ENCODE measurements at places on chromosomes 5 and 9. TPM values are rescaled to one million over a fixed set of nuclear protein-coding genes. Genes with fewer than 3 reads are reported as not detected.

DNA sequence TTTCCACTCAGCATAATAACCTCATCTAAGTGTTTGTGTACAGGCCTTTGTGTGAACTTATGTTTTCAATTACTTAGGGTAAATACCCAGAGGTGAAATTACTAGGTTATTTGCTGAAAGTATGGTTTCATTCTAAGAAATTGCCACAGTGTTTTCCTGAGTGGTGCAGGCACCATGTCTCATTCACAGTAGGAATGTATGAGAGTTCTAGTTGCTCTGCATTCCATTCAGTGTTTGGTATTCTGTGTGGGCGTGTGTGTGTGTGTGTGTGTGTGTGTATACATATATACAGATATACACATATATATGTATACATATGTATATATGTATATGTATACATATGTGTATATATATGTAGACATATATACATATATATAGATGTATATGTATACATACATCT lies 8.8 kb upstream of the SVEP1 start:
- no peaks in the 10 kb centered on the region for H3K36me3 ChIP-seq
- DNase-seq = no peak
- peaks cover 4% of the 10 kb centered on the region for H3K27me3 ChIP-seq
- H3K4me3 ChIP-seq = no peak overlapping the region

GRCh38 chr5:17185773-17186172 lies 31.7 kb upstream of the BASP1 start:
- no peaks in the 10 kb centered on the region for H3K27me3 ChIP-seq
- no peaks in the 10 kb centered on the region for H3K36me3 ChIP-seq
- no peak for DNase-seq
- no peak overlapping the region for H3K4me3 ChIP-seq
- no peaks in the 10 kb centered on the region for H3K4me1 ChIP-seq

- no peaks in the 10 kb centered on the region for H3K27me3 ChIP-seq
- DNase-seq = no peak
- no peaks in the 10 kb centered on the region for H3K36me3 ChIP-seq
- H3K4me1 ChIP-seq = no peaks in the 10 kb centered on the region
These were observed at the start of gene PCDHB14 for GRCh38 chr5:141223112-141223783. PCDHB14 (plus strand) TSS chr5:141223343; CDS start chr5:141223506, 163 bp downstream.

GRCh38 chr5:172683645-172684471 lies 42.8 kb downstream of the NEURL1B start:
- H3K36me3 ChIP-seq = no peaks in the 10 kb centered on the region
- no peak overlapping the region for H3K27ac ChIP-seq
- peaks cover 19% of the 10 kb centered on the region for H3K27me3 ChIP-seq
- H3K4me3 ChIP-seq = peak overlapping the region; percentile 45

- H3K27me3 ChIP-seq = no peaks in the 10 kb centered on the region
- no peak overlapping the region for H3K4me3 ChIP-seq
- no peak for DNase-seq
- H3K4me1 ChIP-seq = no peaks in the 10 kb centered on the region
These were observed 25.0 kb downstream of the SGTB start for GRCh38 chr5:65696892-65697291.

- H3K4me3 ChIP-seq = no peak overlapping the region
- H3K27ac ChIP-seq = no peak overlapping the region
- no peaks in the 10 kb centered on the region for H3K27me3 ChIP-seq
- no peaks in the 10 kb centered on the region for H3K4me1 ChIP-seq
- H3K36me3 ChIP-seq = no peaks in the 10 kb centered on the region
- no peak for DNase-seq
These were observed 101.4 kb upstream of the TARS1 start for GRCh38 chr5:33339413-33339812.

GRCh38 chr9:136342181-136343120 lies 15.1 kb downstream of the GPSM1 start:
- no peaks in the 10 kb centered on the region for H3K4me1 ChIP-seq
- no peaks in the 10 kb centered on the region for H3K36me3 ChIP-seq
- peak overlapping the region; percentile 23 for H3K4me3 ChIP-seq
- no peak overlapping the region for H3K27ac ChIP-seq
- DNase-seq = peak; percentile 92

DNA sequence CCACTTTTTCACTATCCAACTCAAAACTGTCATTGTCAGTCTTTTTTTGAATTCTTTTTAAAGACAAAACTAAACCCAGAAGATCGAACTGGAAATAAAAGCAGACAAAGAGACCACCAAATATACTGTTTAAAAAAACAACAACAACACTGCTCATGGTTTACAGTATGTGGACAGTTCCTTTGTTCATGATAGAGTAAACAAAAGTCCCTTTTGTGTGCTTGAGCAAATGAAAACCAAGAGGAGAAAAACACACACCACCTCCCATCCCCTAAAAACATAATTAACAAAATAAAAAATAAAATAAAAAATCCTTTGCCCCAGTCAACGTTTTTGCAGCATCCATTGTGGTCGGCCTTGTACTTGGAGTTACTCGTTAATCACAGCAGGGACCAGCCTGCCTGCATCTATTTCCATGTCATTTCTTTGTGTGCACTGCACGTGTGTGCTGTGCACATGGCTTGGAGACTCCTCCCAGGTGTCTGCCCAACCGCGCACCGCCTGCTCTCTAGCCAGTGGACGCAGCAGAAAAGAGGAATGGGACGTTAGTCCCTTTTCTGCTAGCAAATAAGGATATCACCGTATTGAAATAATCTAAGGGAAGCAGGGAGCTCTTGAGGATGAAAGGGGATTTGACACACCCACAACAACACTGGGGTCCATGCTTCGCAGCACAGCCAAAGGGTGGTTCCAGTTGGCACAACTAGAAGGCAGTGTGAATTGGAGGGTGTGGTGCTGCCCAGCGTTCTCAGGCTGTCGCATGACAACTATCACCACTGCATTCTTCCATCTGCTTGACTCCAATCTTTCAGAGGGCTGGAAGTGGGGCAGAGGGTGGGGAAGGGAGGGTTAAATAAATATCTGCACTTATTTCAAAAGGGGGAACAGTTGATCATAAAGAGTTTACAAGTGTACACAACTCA lies 130.0 kb downstream of the SEMA6A start:
- H3K4me1 ChIP-seq = no peaks in the 10 kb centered on the region
- no peak overlapping the region for H3K4me3 ChIP-seq
- no peak overlapping the region for H3K27ac ChIP-seq
- DNase-seq = no peak

DNA sequence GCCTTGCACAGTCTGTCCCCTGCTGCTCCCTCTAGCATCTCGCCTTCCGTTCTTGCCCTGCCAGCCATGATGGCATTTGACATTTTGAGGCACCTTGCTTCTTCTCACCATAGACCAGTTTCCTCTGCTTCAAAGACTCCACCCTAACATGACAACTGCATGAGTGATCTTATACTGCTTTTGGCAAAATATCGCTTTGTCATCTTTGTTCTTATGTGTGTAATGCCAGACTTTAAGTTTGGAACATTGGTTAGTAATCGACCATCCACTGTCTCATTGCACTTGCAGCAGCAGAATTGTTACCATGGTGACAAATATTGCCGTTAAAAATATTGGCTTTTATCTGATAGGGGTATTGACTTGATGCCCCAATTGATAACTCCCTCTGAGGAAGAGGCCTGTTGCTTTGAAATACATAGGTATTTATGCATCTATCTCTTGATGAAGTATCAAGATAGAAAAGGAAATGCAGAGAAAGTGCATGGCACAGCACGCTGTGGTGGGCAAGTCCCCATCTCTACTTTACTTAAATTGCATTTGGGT lies 6.8 kb downstream of the GARIN3 start:
- no peaks in the 10 kb centered on the region for H3K27me3 ChIP-seq
- no peaks in the 10 kb centered on the region for H3K36me3 ChIP-seq
- peak overlapping the region; percentile 87 for H3K27ac ChIP-seq
- peak; percentile 74 for DNase-seq
- peak overlapping the region; percentile 4 for H3K4me3 ChIP-seq

- H3K36me3 ChIP-seq = peaks cover 2% of the 10 kb centered on the region
- DNase-seq = no peak
- peak overlapping the region; percentile 67 for H3K4me3 ChIP-seq
- peak overlapping the region; percentile 87 for H3K27ac ChIP-seq
These were observed 139.4 kb downstream of the GADD45G start for GRCh38 chr9:89744255-89744648.

- no peak for DNase-seq
- H3K27me3 ChIP-seq = no peaks in the 10 kb centered on the region
- H3K36me3 ChIP-seq = no peaks in the 10 kb centered on the region
- H3K4me1 ChIP-seq = no peaks in the 10 kb centered on the region
- no peak overlapping the region for H3K4me3 ChIP-seq
These were observed 531.1 kb upstream of the CDH6 start for GRCh38 chr5:30662373-30662772.

DNA sequence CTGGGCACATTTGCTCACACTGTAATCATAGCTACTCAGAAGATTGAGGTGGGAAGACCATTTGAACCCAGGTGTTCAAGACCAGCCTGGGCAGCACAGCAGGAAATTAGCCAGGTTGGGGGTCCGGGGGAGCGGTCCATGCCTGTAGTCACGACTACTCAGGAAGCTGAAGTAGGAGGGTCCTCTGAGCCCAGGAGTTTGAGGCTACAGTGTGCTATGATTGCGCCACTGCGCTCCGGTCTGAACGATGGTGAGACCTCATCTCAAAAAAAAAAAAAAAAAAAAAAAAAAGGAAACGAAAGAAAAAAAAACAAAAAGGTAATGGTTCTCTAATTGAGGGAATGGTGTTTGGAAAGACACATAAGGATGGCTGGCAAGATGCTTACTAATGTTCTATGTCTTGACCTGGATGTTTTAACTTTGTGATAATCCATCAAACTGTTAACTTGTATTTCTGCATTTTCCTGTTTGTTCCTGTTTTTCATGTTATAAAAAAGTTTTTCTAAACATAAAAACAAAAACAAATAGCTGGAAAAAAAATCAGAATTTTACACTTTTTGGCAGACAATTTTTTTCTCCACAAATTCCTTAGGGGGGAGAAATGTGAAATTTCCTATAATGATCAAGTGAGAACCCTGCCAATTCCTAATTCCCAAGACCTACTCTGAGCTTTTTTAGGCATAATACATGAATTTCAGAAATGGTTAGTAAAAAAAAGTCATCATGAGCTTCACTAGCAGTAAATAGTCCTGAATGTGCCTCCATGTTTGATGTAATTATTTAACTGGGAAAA lies 96.9 kb downstream of the DENND1A start:
- no peaks in the 10 kb centered on the region for H3K27me3 ChIP-seq
- no peak for DNase-seq
- H3K4me1 ChIP-seq = peaks cover 10% of the 10 kb centered on the region
- no peak overlapping the region for H3K27ac ChIP-seq
- H3K36me3 ChIP-seq = peaks cover 7% of the 10 kb centered on the region
- no peak overlapping the region for H3K4me3 ChIP-seq

DNA sequence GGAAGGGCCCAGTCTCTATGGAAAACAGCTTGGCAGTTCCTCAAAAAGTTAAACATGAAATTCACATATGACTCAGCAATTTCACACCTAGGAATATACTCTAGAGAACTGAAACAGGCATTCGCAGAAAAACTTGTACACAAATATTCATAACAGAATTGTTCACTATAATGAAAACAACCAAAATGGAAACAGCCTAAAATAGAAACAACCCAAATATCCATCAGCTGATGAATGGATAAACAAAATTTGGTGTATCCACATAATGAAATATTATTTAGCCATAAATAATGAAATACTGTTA lies 4.8 kb upstream of the GPR150 start:
- H3K36me3 ChIP-seq = peaks cover 22% of the 10 kb centered on the region
- H3K27ac ChIP-seq = peak overlapping the region; percentile 18
- H3K27me3 ChIP-seq = peaks cover 14% of the 10 kb centered on the region
- no peak overlapping the region for H3K4me3 ChIP-seq

GRCh38 chr5:127418974-127419682 lies 98.3 kb upstream of the PRRC1 start:
- no peak for DNase-seq
- no peaks in the 10 kb centered on the region for H3K4me1 ChIP-seq
- H3K27me3 ChIP-seq = peaks cover 3% of the 10 kb centered on the region
- no peak overlapping the region for H3K27ac ChIP-seq

Gene FER
- total RNA-seq = 4.3 TPM

Gene S100Z
- total RNA-seq = 1.4 TPM

Gene QSOX2
- total RNA-seq = 28.0 TPM

Gene BTNL8
- total RNA-seq = not detected

Gene GNA14
- not detected for total RNA-seq

Gene GOLM1
- total RNA-seq = 5.5 TPM

Gene GPRIN1
- 3.7 TPM for total RNA-seq

Gene ZNF618
- total RNA-seq = 0.19 TPM

Gene C1QTNF2
- not detected for total RNA-seq

Gene PCDHGB1
- 0.19 TPM for total RNA-seq

Gene RUSC2
- total RNA-seq = 6.9 TPM

All from activated CD4-positive, alpha-beta T cell treated with anti-CD3 and anti-CD28 coated beads, Interleukin-2, amount 10 ng/mL, durations not matched to agents 24 days and 14 days (primary cell).